ENCODE measurements at places on chromosomes 16 and 17.

- no peak for DNase-seq
Measured at GRCh38 chr16:15874745-15875314, 13.6 kb downstream of the CEP20 start.

DNA sequence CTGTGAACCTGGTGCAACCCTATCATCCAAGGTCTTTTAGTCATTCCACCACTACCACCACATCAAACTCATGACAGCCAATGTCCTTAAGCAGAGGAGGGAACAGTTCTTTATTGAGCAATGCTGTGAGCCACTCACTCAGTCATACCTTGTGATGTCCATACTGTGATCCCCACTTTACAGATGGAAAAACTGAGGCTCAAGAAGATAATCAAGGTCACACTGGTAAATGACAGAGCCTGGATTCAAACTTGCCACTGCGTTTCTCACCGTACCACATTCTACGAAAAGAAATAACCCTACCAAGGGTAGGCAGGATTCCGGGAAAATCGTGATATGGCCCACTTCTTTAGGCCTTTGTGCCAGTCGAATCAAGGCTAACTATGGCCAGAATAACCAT lies 172.6 kb downstream of the CCT6B start:
- DNase-seq, result no peak

DNA sequence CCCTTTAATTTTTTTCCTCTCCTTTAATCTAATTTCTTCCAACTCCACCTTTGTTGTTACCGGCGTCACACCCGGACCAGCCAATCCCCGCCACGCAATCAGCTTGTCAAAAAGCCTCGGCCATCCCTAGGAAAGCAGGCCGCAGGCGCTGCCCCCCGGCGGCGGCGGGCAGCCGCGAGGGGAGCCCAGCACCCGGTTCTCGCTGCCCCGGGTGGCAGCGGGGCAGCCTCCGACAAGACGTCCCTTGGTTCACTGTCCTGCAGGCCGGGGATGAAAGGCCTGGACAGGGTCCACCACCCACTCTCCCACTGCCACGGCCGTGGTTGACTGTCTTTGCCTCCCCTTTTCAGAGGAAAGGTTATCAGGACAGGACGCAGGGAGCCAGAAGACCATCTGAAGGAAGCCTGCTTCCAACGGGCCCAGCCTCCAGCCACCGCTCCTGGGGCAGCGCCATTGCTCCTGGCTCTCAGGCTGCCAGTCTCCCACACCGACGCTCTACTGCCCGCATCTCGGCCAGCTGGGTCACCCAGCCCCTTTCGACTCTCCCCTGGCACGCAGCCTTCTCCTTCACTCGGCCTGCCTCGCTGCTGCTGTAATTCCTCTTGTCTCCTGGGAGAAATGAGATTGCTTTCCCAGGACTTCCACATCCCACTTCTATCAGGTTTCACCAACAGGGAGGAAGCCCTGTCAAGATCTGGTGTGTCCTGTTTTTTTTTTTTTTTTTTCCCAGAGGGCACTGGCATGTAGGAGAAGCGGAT lies 2.8 kb upstream of the UBTF start:
- peak; percentile 87 for DNase-seq

DNA sequence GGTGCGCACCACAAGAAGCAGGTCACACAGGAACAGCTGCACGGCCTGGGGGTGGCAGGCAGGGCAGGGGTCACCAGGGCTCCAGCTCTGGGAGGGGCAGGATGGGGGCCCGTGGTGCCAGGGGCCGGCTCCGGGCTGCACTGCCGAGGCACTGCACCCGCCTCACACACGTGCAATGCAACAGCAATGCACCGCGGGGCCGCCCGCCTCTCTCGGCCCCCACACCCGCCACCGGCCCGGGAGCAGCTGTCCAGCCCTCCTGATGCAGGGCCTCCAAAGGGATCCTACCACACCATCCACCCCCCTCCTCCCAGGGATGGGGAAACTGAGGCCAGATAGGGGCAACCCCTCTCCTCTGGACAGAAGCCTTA lies 23.1 kb downstream of the SREBF1 start:
- no peak for DNase-seq

DNA sequence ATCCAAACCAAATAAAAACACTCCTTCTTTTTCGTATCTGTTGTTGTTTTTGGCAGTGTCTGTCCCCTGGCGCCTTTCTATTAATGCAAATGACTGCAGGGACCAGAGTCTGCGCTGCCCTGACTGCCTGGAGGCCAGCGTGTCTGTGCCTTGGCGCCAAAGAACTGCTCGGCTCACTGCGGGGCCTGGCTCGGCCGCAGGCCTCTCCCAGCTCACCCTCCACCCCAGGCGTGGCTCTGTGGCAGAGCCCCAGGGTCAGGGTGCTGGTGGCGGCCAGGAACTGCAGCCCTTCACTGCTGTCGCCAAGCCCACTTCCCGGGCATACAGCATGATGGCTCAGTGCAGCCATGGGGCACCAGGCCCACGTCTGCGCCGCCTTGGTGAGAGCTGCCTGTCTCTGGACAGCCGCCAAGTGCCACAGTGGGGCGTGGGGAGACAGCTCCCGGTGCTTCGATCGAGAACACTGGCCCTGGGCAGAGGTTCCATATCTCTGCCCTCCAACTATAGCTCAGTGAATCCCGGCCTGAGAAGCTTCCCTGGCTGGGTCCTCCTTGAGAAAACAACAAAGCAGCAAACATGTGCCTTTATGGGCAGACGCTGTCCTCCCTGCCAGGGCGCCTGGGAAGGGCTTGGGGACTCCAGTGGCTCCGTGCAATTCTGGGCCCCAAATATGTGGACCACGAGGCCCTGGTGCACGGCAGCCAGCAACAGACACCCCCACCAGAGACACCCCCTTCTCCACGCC lies 11.1 kb downstream of the CANT1 start:
- DNase-seq, result no peak

- no peak for DNase-seq
Measured at GRCh38 chr16:79204486-79204885, 396.1 kb downstream of the MAF start.

DNA sequence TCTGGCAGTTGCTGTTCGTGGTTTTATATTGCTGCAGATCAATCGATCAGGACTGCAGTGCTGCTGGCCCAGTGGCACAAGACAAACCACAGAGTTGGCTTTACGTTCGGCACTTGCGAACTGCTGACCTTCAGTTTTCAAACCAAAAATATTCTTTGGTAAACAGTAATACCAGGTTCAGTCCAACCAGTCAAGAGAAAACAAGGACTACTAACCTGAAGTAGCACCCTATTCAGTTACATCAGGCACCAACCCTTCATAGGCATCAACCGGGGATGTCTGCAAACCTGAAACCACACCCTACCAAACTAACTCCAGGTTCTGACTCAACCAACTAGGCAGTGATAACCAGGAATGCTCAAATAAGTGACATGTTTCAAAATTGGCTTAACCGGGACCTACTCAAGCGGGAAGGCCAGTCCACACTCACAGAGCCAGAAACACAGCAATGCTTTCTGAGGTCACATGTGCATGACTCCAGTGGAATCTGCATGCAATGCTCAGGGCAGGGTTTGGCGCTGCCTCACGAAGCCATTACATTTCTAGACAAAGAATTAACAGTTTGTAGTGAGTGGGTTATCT lies 91.1 kb downstream of the SMG6 start:
- no peak for DNase-seq

- DNase-seq, result no peak
Measured at GRCh38 chr17:29068818-29069217, 25.9 kb downstream of the PIPOX start.

- DNase-seq, result no peak
Measured at GRCh38 chr17:27882162-27882840, 10.9 kb downstream of the LYRM9 start.

DNA sequence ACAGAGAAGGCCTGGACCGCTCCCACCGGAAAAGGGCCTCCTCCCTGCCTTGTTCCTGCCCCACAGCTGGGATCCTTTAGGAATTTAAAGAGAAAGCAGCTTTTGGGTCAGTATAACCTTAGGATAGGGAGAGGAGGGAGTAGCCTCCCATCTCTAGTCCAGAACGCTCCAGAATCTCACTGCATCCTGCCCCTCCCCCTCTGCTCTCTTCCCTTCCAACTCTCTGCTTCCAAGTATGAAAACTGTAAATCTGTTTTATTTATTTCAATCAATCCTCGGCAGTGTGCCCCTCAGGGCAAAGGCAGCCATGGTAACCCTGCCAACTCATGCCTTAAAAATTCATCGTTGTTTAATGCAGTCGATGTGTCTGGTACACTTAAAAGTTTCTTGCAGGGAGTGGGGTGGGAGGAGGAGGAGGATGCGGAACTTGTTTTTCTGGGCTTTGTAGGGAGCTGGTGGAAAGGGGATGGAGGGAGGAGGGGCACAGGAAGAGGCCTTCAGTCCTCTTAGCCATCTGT lies 21.2 kb upstream of the MTSS2 start:
- no peak for DNase-seq

DNA sequence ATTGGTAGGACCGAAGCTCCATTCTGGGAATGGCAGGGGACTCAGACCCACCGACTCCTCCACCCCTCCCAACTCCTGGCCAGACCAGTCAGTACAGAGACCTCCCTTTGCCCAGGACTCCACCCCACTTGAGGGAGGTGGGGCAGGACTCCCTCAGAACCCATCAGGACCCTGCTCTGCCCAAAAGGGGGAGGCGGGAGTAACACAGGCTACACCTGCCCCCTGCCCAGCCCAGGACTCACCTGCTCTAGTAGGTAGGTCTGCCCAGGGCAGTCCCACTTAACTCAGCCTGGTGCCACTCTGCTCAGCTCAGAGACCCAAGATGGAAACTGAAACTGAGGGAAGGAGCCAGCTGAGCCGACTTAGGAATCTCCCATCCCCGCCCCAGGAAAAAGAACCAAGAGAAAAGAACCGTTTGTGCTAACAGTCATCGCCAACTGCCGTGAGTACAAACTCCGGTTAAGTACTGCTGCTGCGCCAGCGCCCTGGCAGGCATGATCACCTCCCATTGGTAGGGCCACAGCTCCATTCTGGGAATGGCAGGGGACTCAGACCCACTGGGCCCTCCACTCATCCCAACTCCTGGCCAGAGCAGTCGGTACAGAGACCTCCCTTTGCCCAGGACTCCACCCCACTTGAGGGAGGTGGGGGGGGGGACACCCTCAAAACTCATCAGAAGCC lies 503 bp downstream of the DHX58 start:
- DNase-seq, result peak; percentile 35

DNA sequence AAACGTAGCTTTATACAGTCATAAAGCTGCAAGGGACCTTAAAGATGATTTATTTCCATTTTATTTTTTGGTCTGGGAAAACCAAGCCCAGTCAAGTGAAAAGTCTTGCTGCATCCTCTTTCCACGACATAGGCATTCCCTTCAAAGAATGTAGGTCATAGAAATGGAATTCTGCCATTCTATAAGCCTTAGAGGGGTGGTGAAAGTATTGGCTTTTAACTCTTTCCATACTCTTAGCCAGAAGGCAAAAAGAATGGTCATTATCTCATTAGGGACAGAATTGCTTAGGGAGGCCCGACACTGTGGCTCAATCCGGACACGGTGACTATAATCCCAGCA lies 7.9 kb upstream of the MSL1 start:
- no peak for DNase-seq

- no peak for DNase-seq
Measured at GRCh38 chr17:31052187-31052889, 42.4 kb upstream of the NF1 start.

GRCh38 chr17:80575057-80575875 lies 30.6 kb downstream of the RPTOR start:
- DNase-seq, result peak; percentile 71

- no peak for DNase-seq
Measured at GRCh38 chr17:83091257-83092141, 12.1 kb downstream of the METRNL start.
